ENCODE measurements at places on chromosomes 4 and X. TPM values are rescaled to one million over a fixed set of nuclear protein-coding genes. Genes with fewer than 3 reads are reported as not detected.

DNA sequence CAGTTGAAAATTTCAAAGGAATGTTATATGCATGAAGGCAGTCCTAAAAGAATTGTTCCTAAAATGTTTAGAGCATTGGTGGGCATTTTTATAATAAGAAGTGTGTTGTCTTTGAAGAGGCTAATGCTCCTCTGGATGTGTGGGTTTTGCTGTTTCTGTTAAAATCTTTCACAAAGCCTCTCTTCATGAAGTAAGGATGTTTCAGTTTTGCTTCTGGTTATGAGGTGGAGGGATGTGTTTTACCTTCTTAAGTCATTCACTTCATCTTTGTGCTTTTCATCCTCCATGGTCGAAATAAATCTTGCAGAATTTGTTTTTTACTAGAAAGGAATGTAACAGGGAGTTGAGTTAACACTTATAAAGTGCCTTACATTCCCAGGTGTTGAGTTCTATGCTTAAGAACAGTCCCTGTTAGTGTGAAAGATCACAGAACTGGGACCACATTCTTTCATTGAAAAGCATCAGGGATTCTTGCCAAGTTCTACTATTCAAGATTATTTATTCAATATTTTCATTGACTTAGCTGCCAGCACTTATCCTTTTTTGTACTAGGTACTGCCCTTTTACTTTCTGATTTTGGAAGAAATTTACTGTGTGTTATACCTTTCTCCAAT lies 21.1 kb downstream of the FHIP1A start:
- no peak for DNase-seq

- DNase-seq = no peak
Measured at GRCh38 chr4:17646693-17647092, 32.3 kb downstream of the MED28 start.

GRCh38 chrX:39905538-39905891 lies 192.2 kb downstream of the BCOR start:
- peak; percentile 39 for DNase-seq

The NAP1L5 gene
- 18.1 TPM for total RNA-seq

The UGT2B11 gene
- not detected for total RNA-seq

The MAGIX gene
- 1.9 TPM for total RNA-seq
